ENCODE measurements at places on chromosomes 16 and 17.

- DNase-seq, result no peak
These were observed 1025.1 kb upstream of the CDH8 start for GRCh38 chr16:63061319-63061718.

DNA sequence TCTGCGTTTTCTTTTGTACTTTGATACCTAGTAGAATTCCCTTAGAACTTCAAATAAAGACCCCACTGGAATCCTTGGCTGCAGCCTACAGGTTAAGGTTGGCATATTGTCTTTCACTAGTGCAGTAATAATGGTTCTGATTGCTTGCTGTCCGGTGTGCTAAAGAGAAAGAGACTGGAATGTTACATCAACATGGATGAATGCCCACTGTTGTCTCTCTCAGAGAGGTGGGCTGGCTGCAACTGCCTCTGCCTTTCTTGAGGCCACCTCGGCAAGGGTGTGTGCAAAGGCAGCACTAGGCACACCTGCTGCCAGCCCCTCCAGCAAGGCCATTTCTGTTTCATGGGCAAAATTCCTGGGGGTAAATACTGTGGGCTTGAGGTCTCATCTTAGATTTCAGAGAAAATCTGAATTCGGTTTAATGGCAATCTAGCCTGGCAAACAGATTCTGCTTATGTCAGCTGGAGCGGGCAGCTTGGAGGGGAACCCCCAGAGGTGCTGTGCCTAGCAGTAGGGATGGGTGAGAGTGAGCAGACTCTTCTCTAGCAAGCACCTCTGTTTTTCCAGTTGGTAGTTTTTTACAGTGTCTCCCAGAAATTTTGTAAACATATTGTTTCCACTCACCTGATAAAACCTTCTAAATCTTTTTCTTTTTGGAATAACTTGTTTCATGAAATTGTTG lies 54.0 kb downstream of the MRTFB start:
- DNase-seq, result no peak

- no peak for DNase-seq
These were observed 243.2 kb upstream of the GSE1 start for GRCh38 chr16:85369741-85370528.

DNA sequence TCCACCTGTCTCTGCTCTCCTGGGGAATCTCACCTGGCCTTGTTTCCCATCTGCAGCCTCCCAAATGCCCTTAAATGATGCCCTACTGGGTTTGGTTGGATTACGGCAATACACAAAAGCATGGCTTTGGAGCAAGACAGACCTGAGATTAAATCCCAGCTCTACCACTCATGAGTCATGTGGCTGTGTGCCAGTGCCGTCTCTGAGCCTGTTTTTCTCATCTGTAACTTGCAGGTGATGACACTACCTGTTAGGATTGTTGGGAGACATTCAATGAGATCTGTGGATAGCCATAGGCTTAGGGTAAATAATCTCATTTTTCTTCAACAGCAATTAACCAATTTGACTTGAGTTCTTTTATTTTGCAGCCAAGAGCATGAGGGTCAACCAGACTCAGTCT lies 240.3 kb downstream of the MAF start:
- no peak for DNase-seq

DNA sequence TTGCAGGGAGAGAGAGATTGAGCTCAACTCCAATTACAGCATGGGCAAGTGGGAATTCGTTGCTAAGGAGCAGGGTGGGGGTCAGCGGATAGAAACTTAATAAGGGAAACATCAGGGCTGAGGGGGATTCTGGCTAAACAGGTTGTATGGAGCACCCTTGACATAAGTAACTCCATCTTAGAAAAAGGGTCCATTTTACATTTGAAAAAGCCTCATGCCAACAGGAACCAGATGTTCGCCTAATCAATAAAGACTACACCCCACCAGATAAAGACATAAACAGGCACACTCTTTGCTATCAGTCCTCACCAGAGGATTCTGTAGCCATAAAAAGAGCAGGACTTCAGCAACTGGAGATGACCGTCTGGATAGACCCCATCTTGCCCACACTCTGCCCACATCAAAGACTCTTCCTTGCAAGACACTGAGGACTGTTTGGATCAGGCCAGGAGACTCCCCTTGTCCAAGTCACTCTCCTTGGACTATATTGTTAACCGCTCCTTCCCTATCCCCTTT lies 1.6 kb upstream of the LRRC75A start:
- no peak for DNase-seq

DNA sequence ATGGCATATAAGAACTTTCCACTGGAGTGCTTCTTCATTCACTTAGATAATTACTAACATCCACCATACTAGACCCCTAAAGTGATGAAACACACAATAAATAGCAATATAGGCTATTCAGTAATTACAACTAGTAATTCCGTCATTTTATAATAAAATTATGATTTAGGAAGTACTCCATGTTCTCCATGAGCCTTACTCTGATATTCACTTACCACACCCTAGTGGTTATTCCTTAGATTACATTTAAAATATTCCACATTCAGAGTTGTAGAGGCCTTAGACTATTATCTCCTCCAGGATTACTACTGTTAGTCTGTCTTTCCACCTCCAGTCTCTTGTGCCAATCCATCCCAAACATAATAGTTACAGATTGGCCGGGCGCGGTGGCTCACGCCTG lies 62.4 kb downstream of the STH start:
- DNase-seq, result no peak

DNA sequence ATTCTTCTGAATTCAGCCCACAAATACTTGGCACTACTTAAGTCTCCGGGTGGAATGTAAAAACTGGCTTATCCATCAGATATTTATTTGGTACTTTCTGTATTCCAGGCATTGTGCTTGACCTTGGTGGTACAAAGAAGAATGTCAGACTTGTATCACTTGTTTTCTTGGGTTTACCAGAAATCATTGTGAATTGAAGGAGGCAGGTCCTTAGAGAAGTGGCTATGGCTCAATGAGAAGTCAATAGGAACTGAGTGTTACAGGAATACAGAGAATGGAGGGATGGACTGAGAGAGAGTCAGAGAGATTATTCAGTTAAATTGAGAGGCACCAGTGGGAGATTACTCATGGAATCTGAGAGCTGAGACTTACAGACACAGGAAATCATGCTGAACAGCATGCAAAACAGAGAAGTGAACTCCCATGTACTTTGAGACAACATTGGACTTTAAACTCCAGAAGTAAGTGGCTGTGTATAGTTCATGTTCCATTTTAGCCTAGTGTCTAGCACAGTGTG lies 704.1 kb downstream of the CDH11 start:
- DNase-seq, result no peak

DNA sequence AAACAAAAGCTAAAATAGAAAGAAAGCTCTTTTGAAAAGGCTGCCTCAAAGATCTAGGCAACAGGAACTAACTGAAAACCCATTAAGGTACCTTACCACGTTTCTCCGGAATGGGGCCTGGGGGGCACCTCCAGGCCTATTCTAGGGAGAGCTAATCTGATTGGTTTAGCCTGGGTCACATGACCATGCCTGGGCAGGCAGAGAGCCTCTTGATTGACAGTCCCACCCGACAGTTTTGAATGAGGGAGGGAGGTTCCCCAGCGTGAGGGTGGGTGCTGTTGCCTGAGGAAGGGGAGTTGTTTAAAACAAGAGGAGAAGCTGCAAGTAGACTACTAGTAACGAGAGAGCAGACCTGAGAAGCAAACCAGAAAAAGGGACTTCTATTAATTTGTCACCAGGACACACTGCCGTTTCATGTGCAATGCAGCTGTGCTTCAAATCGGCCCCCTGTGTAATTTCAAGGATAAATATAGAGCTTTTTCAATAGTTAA lies 143.4 kb upstream of the HS3ST2 start:
- DNase-seq, result no peak

DNA sequence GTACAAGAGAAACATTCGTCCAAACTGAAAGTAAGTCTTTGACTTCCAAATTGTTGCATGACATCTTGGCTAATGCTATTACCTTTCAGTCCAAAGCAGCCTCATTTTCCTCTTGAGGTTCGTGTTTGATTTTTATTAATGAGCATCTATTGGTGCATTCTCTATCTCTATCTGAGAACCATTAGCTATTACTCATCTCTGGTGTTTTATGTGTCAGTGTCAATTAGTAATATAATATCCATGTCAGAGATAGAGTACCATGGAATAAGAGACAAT lies 388.1 kb upstream of the GOT2 start:
- no peak for DNase-seq

DNA sequence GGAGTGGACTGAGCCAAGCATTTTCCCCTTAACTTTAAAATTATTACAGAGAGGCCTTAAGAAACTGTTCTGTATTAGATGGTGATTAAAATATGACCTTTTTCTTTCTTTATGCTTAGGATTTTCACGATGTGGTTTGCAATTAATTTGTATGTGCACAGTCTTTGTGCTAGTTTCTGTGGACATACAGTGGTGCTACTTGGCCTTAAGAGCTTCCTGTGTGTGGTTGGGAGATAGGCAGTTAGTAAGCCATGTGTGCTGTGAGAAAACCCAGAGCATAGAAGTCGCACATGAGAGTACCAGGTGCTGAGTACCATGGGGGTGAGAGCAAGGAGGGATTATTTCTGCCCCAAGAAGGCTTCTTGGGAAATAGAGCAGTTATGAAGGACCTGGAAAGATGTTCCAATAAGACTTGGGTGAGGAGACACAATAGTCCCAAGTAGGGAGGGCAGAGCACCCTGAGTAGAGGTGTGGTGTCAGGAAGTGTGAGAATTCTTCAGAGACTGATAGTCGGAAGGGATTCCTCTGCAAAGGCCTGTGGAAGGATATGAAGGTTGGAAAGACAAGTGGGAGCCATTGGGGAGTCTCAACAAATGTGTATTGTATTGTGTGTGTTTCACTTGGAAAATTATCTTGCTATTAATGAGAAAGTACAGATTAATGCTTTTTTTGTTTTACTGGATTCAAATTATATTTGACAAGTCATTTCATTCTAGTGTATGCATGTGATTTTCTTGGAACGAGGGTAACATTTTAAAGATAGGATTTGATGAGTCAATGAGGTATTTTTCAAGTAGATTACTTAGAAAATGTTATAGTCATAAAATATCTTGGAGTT lies 239.9 kb downstream of the PRKCA start:
- no peak for DNase-seq

DNA sequence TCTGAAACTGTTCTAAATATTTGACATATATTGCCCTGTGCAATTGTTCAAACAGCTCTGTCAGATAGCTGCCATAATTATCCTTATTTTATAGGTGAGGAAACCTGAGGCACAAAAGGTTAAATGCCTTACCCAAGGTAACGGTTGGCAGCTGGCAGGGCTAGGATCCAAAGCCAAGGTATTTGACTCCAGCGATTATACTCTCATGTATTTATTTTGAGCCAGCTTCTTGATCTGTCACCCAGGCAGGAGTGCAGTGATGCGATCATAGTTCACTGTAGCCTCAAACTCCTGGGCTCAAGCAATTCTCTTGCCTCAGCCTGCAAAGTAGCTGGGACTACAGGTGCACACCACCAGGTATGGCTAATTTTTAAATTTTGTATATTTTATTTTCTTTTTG lies 7.2 kb downstream of the ENO3 start:
- peak; percentile 75 for DNase-seq

GRCh38 chr16:19140396-19140795 lies 26.6 kb downstream of the ITPRIPL2 start:
- DNase-seq, result no peak

DNA sequence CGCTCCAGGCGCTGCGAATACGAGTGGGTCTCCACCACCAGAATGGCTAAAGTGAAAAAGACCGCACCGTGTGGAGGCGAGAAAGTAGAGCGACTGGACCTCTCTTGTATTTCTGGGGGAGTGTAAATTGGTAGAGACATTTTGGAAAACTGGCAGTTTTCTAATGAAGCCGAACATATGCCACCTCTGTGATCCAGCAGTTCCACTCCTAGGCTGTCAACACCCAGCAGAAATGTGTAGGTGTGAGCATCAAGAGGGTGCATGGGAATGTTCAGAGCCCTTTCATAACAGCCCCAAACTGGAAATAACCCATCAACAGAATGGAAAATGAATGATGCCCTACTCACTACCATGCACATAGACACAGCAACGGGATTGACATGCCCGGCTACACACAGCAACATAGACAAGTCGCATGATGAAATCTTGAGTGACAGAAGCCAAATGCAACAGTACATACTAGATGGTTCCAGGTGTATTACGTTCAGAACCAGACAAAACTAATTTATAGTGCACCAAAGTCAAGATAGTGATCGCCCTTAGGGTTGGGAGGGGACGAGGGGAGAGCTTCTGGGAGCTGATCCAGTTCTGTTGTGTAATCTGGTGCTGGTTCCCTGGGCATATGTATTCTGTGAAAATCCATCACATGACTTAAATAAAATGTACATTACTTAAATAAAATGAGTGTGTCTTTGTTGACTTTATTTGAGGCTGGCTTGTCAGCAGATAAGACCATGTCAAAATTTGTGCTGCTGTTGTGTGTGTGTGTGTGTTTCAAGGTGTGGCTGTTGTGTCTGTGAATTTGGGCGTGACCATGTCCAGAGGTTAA lies 877 bp upstream of the BCL7C start:
- DNase-seq, result no peak

DNA sequence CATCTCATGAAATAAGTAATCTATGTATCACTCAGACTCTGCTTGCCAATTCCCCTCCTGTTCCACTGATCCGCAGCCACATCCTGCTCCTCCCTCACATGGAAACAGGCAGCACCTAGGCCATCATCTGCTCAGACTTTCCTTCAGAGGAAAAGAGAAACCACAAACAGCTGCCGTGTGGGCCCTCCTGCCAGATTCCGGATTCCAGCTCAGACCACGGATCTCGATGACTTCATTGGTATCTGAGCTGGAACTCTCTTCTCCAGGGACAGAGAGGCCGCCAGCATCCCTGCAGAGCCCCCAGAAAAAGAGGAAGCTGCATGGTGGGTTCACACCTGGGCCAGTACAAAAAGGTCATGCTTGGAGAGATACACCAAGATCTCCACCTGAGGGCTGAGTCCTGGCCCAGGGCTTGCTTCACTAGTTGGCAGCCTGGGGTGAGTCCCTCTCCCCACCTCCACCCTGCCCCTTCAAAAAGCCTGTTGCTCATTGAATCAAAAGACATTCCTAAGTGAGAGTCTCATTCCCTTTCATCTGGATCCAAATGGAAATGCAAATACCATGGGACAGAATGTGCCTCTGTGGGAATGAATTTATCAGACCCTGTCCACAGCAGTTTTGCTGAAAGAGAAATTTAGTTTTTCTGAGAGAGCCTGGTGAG lies 47.2 kb downstream of the HOXB1 start:
- no peak for DNase-seq

GRCh38 chr17:82396601-82397435 lies 21.3 kb upstream of the HEXD start:
- DNase-seq, result no peak

DNA sequence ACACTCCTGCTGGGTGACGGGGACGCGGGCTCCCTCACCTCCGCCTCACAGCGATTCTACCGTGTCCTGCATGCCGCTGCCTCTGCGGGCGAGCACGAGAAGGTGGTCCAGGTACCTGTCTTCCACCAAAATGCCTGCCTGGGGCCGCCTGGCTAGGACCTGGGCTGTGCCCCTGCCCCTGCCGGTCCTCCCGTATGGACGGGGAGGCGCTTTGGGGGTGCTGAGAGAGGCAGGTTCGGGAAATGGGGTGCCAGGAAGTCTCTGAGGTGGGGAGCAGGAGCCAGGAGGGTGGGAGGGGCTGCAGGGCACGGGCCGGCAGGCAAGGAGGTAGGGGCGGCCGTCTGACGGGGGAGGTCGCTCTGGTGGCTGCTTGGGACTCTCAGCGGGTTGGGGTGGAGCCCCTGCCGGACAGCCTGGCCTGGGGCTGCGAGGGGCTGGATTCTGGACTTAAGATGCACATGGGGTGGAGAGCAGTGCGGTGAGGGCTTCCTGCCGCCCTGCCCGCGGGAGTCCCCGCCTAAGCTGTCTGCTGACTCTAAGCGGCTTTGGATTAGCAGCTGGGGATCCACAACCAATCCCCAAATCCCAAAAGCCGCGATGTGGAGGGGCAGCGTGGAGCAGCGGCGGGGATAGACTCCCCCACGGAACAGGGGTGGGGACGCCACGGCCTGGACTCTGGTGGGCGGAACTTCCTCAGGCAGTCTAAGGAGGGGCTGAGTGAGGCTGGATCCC lies 5.8 kb downstream of the CHTF18 start:
- no peak for DNase-seq

Data from left lobe of liver (tissue), 2 donors.